Urothelium cell line (cell line): ENCODE measurements at places on chromosomes 5 and 9.
A peak's percentile ranks its signal among the peaks of the same experiment; 100 is the strongest.

DNA sequence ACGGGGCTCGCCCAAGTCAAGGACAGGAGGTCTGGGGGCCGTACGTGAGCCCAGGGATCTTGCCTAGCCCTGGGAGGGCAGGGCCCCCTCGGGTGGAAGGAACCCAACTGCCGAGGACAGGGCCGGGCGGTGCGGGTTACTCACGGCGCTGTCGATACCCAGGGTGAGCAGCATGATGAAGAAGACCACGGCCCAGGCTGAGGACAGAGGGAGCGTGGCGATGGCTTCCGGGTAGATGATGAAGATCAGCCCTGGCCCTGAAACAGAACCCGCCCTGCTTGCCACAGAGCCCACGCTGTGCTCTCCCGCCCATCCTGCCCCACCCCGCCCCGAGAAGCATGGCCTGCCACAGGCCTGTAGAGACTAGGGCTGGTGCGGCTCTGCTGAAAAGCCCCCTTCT lies 34.1 kb downstream of the SLC6A3 start:
- no peak for DNase-seq

DNA sequence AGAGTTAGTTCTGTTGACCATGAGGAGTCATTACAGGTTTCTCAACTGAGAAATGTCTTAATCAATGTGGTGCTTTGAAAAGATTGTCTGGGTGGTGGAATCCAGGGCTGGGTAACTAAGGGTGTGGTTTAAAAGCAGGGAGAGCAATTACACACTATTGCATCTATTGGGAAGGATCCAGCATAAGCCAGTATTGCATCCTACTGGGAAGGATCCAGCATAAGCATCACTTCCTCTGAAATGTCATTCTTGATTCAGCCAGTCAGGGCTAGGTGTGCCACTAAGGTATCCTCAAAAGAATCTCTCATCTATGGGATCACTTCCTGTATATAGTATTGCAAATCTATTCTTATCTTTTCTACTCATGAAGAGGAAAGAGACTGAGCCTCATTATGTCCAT lies 38.6 kb downstream of the ELOVL7 start:
- no peak for DNase-seq

DNA sequence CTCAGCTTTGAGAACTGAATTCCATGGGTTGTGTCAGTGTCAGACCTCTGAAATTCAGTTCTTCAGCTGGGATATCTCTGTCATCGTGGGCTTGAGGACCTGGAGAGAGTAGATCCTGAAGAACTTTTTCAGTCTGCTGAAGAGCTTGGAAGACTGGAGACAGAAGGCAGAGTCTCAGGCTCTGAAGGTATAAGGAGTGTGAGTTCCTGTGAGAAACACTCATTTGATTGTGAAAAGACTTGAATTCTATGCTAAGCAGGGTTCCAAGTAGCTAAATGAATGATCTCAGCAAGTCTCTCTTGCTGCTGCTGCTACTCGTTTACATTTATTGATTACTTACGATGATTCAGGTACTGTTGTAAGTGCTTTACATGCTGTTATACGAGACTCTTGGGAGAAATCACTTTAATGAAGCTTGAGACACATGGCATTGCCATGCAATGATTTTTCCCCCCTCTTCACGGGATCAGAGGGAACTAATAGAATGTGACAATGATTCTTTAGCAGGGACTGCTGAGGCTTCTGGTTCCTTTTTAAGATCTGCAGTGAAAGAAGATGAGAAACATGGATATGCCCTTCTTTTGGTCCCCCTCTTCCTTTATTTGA lies 63.8 kb downstream of the PTTG1 start:
- DNase-seq = no peak

- DNase-seq = no peak
Measured at GRCh38 chr5:164581889-164582288, 1076.5 kb downstream of the MAT2B start.

GRCh38 chr9:129472651-129473102 lies 148.2 kb downstream of the C9orf50 start:
- DNase-seq = no peak

GRCh38 chr5:163635631-163636030 lies 130.2 kb downstream of the MAT2B start:
- no peak for DNase-seq

GRCh38 chr9:110095776-110096175 lies 112.2 kb downstream of the C9orf152 start:
- no peak for DNase-seq

DNA sequence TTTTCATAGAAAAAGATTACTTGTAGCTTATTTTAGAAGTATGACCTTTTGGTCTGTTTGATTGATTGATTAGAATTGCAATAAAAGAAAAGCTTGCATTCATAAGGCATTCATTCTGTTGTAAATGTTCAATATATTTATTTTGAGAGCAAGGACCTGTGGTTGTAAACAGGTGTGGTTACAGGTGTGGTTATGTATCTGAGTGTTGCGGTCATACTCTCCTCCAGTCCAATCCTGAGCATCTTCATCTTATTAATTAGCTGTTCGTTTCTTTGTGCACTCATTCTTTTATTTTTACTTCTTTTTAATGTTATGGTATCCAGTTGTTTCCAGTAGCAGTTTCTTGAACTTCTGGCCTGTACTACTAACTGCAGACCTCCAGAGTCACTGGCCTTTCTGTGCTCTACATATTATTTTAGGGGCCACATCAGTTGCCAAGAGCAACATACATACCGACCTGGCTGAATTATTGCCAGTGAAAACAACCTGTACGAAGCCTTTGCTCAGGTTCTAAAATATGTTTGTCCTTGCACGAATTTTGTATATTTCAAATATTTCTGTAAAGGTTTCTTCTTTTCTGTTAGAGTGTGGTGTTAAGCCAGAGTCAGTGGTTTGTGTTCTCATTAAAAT lies 128.7 kb downstream of the CDC42SE2 start:
- no peak for DNase-seq

DNA sequence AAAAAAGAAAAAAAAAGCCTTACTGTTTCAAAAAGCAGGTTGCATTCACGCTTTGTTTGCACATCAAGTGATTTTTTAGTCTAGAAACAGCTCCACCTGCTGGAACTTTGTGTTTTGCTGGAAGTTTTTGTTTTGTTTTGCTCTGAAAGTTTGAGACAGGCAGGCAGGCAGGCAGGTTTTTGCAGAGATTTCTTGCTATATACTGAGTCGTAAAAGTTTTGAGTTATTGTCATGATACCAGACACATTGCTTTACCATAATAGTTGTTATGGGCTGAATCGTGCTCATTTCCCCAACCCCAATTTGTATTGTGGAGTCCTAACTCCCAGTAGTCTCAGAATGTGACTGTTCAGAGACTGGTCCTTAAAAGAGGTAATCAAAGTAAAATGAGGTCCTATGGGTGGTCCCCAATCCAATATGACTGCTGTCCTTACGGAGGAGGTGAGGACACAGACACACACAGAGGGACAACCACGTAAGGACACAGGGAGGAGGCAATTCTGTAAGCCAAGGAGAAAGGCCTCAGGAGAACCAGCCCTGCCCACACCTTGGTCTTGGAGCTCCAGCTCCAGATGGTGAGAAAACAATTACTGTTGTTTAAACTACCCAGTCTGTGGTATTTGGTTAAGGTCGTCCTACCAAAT lies 20.9 kb downstream of the OR2Y1 start:
- DNase-seq = peak; percentile 47

DNA sequence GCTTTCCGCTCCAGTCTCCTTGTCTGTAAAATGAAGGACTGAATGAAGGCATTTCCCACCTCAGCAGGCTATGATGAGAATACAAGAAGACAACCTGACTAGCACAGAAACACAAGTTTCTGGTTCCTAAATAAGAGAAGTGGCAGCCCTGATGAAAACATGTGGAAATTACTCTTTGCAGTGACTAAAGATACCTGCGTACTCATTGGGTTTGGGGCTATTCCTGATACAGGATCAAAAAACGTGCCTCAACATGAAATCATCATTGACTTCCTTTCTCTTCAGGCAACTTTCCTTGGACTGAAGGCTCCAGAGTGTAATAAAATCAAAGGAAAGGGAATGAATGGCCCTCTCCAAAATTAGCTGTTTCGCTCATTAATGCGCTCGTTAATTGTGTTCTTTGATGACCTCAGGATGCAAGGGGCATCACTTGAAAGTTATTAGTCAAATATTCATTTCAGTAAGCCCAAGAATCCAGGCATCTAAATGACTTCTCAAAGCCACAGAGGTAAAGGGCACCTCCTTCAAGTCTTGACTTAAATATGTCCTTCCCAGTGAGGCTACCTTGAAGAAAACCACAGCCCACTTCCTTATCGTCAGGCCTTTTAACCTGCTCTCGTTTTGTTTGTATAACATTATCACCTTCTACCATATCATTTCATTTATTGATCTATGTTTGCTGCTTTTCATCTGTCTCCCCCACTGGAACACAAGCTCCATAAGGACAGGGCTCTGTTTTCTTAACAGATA lies 68.9 kb downstream of the RASEF start:
- DNase-seq = no peak

- no peak for DNase-seq
Measured at GRCh38 chr5:45521067-45521466, 175.1 kb downstream of the HCN1 start.

GRCh38 chr5:77498952-77499351 lies 6.8 kb upstream of the WDR41 start:
- DNase-seq = no peak

DNA sequence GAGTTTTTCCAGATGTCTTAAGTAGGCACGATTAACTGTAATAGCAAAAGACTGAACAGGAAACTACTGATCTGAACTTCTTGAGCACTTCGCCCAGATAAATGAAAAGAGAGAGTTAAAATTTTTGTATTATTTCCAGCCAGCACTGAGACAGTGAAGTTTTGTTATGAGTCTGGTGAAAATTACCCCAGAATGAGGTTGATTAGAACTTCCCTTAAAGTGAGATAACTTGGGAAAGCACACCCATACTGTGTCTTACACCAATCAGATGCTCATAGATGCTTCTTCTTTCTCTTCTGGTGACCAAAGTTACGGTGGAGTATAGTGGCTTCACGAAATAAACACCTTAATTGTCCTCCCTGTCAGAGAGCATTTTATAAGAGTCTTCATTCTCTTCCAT lies 131.8 kb upstream of the SLC12A2 start:
- no peak for DNase-seq

DNA sequence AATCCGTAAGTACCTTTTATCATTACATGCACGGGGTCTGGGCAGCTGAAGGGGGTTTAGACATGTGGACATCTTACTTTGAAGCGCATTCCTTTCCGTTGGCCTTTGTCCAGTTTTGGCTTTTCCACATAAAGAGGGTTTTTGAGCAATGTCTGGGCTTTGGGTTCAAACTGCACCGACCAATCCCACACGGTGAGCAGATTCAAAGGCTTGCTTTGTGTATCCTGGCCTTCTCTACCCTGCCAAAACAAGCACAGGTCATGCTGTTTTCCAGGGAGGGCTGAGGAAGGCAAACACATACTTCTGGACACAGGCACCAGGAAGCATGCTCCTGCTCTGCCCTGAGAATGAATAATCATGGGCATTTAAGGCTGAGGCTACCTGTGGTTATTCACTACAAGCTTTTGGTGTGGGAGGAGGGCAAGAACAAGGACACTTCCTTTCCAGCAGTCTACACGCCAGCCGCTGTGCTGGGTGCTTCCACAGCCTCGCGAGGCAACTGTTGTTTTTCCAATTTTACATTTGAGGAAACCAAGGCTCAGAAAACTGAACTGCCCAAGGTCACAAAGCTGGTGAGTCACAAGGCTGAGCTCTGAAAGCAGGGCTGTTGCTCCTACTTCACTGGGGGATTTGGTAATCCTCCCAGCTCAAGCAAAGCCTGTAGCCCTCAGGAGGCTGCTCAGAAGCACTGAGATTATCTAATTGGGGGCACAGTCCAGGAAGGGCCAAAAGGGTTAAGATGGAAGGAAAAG lies 59.8 kb upstream of the GOLPH3 start:
- DNase-seq = no peak

GRCh38 chr9:102185962-102186361 lies 447.5 kb upstream of the GRIN3A start:
- DNase-seq = no peak

GRCh38 chr9:83186155-83186737 lies 123.3 kb upstream of the RASEF start:
- no peak for DNase-seq

DNA sequence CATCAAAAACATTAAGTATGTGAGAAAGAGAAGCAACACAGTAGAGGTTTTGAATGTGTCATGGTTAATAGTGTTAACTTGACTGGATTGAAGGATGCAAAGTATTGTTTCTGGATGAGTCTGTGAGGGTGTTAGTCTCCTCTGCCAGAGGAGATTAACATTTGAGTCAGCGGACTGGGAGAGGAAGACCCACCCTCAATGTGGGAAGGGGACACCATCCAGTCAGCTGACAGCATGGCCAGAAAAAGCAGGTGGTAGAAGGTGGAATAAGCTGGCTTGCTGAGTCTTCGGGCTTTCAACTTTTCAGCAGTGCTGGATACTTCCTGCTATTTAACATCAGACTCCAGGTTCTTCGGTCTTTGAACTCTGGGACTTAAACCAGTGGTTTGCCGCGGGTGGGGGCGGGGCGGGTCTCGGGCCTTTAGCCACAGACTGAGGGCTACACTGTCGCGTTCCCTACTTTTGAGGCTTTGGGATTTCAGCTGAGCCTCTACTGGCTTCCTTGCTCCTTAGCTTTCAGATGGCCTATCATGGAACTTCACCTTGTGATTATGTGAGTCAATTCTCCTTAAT lies 309.9 kb upstream of the ST8SIA4 start:
- no peak for DNase-seq
